ENCODE measurements at places on chromosomes 4 and X.
A peak's percentile ranks its signal among the peaks of the same experiment; 100 is the strongest.

- DNase-seq = peak; percentile 43
Measured at GRCh38 chr4:77433418-77433733, 172.2 kb upstream of the CXCL13 start.

GRCh38 chr4:139876337-139876941 is 210.8 kb downstream of the MGST2 start:
- DNase-seq = no peak

DNA sequence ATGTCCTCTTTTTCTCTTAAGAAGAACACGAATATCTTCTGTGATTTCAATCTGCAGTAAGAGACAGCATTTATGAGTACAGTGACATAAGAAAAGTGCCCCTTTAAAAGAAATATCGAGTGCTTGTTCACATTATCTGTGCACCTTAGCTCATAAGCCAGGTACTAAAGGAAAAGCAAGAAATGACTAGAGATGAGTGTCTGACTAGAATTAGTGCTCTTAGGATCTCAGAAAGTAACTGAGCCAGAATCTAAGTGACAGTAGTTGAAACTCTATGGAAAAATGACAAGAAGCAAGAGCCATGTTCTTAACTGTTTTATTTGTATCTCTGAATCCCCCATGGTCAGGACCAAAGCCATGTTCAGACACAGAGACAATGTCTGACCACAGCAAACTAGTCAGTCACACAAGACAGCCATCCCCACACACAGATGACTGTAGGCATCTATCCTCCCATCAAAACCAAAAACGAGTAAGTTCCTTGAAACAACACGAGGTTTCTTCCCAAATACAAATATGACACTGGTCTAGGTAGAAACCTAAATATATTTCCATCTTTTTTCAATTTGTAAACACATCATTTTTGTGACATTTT is 36.8 kb downstream of the ACSL4 start:
- DNase-seq = no peak

GRCh38 chr4:59341506-59341905 is 1858.6 kb upstream of the ADGRL3 start:
- no peak for DNase-seq

DNA sequence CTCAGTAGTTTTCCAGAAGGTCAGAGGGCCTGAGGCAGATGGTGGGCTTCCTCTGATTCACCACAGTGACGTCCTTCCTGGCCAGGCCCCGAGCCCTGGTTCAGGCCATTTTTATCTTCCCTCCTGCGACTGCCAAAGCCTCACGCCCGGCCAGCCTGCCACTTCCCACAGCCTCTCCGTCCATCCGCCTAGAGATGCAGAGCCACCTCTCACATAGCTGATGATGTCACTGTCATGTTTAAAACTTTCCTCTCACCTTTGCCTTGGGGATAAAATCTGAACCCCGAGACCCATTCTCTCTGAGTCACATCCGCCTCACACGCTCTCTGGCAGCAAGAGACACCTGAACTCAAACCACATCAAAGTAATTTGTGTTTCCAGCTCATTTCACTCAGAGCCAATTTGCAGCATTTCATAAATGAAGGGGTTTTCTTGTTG is 175.3 kb downstream of the QDPR start:
- DNase-seq = no peak

DNA sequence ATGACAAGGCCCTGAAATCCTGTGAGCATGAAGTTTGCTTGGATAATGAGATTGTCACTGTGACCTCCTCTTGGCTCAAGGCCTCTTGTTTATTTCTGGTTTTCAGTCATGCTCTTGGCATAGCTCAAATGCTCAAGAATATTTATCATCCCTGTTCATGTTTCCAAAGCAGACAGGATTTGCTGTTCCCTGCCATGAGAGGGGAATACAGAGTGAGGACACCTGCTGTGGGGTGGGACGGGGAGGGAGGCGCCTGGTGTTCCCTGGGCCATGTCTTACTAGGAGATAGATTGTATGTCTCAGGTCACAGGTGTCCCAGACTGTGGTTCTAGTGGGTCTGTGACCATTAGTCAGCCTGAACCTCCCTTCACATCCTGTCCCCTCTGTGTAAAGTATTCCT is 34.9 kb upstream of the SH3RF1 start:
- DNase-seq = no peak

DNA sequence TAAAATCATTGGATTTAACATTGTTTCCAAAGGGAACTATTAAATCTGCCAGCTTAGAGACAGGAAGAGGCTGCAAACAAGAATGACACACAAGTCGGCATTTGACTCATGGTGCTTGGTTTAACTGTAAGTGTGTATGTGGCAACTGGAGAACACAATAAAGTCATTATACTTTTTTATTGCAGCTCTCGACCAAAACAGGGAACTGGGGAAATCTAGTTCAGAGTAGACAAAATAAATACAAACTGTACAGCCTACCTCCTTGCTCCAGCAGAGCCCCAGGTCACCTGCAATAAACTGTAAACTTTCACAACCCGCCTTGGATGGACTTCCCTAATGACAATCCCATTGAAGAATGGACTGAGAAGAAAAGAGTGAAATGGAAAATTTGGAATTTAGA is 24.0 kb downstream of the NPY5R start:
- DNase-seq = no peak

DNA sequence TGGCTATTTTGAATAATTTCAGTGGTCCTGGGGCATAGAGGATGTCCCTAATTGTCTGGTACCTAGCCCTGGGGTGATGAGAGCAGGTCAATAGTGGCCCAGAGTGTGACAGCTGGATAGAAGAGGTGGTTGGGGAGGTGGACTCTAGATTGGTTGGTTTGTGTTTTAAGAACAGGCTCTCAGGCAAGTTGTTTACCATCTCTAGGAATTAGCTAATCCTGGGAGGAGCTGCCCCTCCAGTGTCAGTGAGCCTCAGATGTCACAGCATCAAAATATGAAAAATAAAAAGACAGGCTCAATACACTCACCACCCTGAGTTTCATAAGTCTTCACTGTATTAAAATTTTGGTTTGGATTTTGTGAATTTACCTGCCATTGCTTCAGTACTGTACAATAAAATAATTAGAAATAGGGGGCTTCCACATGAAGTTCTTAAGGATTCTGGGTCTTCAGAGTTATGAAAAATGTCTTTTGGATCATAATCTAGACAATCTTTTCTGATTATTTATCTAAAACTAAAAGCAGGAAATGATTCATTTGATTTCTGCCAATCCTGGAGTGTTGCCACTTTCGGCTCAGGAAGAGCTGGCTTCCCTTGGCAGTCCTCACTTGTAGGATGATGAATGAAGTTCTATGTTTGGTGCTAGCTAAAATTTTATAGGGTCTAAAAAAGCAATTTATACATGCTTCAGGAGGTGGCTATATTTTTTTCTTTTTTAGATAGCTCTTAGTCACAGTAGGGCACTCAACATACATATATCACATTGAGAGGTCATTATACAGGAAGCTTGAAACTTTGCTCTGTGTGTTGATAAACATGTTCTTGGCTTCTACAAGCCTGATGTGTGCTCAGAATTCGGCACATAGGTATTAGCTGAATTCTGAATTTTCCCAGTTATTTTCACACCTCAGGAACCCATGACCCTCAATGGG is 395.1 kb downstream of the RAB28 start:
- no peak for DNase-seq

DNA sequence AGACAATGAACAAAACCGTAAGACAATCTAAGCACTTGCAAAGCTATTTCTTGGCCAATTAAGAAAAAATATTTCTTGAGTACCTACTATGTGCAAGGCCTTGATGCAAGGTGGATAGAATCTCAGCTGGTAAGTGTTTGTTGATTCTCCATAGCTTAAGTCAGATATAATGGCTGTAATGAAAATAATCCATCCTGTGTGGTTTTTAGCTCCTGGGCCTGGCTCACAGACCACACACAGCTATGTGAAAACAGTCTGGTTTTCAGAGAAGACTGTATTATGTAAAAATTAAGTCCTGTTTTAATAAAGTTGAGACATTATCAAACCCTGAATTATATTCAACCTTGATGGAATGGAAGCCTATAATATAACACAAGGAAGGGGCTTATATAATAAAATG is 7.8 kb upstream of the DDIT4L start:
- DNase-seq = no peak

- DNase-seq = no peak
Measured at GRCh38 chr4:140311257-140311835, 62.1 kb upstream of the SCOC start.

DNA sequence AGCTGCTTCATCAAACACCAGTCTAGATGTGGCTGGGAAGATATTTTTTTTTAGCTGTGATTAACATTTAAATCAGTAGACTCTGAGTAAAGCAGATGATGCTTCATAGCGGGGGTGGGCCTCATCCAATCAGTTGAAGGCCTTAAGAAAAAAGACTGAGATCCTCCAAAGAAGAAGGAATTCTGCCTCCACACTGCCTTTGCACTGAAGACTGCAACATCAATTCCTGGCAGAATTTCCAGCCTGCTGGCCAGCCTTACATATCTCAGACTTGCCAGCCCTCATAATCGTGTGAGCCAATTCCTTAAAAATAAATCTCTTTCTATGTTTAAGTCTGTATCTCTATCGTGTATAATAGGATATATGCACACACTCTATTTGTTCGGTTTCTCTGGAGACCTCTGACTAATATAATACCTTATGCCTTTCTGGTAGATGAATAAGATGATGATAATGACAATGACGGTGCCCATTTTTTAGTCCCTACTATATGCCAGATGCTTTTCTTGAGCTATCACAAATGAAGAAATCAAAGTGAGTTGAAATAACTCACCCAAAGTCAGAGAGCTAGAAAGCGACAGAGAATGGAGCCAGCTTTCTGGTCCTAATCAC is 66.1 kb upstream of the SOD3 start:
- DNase-seq = no peak

GRCh38 chr4:88283661-88284438 is 511 bp downstream of the PPM1K start:
- peak; percentile 81 for DNase-seq

- DNase-seq = no peak
Measured at GRCh38 chr4:17060230-17060629, 161.8 kb upstream of the LDB2 start.

- DNase-seq = no peak
Measured at GRCh38 chr4:183355405-183355804, 33.2 kb upstream of the CLDN24 start.

DNA sequence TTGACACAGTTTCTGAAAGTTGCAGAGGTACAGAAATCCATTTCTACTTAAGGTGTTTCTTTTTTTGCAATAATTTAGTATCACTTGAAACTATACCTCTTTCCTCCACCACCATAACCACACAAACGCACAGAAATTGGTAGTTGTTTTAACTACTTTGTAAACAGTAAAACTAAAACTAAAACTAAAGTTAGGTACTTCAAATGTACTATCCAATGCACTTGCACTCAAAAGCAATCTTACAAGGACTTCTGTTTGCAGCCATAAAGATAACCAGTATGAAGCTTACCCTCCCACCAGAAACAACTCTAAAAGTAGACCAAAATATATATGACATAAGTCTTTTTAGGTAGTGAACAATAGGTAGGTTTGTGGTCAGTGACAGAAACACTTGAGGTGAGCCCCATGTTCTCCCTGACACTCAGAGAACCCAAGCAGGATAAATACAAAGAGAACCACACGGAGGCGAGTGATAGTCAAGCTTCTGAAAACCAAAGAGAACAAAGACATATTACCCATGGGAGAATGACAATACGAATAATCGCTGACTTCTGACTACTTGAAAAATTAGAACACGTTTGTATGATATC is 72.2 kb upstream of the VBP1 start:
- no peak for DNase-seq

GRCh38 chrX:68878977-68879645 is 50.3 kb downstream of the EFNB1 start:
- peak; percentile 60 for DNase-seq

- DNase-seq = no peak
Measured at GRCh38 chrX:53244610-53245009, 19.6 kb upstream of the KDM5C start.

- DNase-seq = no peak
Measured at GRCh38 chrX:119552508-119552907, 12.7 kb downstream of the STEEP1 start.

- DNase-seq = no peak
Measured at GRCh38 chrX:54067766-54068165, 23.5 kb upstream of the PHF8 start.

DNA sequence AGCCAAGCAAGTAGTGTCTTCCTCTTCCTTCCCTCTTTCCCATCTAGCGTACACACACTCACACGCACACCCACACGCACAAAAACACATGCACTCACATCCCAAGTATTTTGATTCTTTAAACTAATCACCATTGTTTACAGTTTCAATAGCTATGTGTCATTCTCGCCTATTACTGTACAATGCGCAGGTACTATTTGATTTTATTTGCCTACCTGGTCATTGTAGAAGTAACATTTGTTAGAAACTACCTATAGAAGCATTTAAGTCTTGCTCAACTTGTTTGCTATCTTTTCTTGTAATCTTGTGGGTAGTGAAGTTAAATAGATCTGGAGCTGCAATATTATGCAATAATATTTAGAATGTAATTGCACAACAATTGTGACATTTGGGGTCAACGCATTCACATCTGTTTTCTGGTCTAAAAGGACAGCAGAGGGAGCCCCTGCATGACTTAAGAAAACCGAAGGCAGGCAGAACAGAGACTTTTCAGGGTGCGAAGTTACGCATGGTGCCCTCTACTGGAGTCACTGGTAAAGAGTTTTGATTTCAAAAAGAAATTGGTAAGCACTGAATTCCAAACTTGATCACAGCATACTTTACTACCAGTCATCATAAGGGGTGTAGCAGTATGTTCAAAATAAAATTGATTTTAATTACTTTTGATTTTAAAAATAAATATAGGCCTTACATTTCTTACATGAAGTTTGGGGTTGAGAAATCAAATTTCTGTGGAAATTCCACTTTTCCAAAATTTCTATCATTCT is 503.3 kb upstream of the FAM241A start:
- DNase-seq = peak; percentile 49

- DNase-seq = no peak
Measured at GRCh38 chr4:163233321-163233720, 66.6 kb upstream of the NAF1 start.

GRCh38 chrX:70013466-70014381 is 36.0 kb downstream of the AWAT2 start:
- no peak for DNase-seq

DNA sequence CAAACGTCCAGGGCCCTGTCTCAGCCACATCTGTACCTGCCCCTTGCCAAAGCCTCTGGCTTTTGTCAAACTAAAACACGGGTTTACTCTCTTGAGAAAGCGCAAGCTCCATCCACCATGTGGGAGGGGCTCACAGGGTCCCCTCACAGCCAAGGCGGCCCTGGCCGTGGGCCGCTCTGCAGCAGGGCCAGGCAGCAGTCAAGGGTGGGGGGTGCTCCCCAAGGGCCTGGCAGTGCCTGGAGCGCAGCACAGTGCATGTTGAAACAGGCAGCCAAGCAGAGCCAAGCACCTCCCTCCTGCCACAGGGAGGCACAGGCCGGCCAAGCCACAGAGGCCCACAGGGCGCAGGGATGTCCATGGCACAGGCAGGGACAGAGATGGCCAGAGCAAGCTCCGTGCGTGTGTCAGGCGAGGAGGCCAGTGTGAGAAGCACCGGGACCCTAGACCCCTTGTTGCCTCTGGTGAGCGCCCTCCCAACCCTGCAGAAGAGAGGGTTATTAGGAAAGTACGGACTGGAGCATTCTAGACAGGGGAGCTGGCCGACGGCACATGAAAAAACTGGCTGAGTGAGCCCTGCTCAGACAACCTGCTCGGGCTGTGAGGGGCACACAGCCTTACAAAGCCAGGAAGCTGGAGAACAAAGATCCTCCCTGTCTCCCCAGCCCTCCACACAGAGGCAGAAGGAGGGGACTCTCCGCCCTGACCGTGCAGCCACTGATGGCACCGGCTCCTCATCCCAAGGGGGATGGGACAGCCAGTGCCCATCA is 39.0 kb downstream of the FAM53A start:
- DNase-seq = peak; percentile 90

- DNase-seq = peak; percentile 78
Measured at GRCh38 chr4:153222707-153223426, 18.6 kb downstream of the TRIM2 start.

- peak; percentile 1 for DNase-seq
Measured at GRCh38 chr4:142353149-142353738, 492.9 kb downstream of the INPP4B start.
